HFFc6 (cell line): ENCODE measurements at places on chromosomes 13 and 19. TPM values are rescaled to one million over a fixed set of nuclear protein-coding genes. Genes with fewer than 3 reads are reported as not detected.

GRCh38 chr19:18543814-18544475, 572 bp upstream of the FKBP8 start:
- H3K27me3 ChIP-seq = peaks cover 3% of the 10 kb centered on the region
- peaks cover 25% of the 10 kb centered on the region for H3K4me1 ChIP-seq
- DNase-seq = peak; percentile 52
- peak overlapping the region; percentile 85 for H3K4me3 ChIP-seq
- H3K27ac ChIP-seq = peak overlapping the region; percentile 77

DNA sequence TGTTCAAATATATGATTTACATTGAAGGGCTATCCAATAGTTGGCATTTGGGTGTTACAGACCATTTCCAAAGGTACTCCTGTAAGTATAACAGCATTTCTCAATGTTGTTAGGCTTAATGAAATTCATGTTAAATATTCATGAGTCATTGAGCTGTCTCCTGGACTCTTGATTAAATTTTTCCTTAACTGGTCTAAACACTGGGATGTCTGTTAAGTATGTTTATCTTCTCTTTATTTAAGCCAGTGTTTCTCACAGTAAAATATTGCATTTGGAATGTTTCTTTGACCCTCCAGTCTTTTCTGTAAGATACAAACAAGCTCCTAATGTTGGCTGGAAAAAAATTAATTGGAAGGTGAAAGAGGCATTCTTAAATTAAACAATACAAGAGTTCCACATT, 402.5 kb upstream of the HTR2A start:
- no peak overlapping the region for H3K4me3 ChIP-seq
- no peaks in the 10 kb centered on the region for H3K27me3 ChIP-seq
- no peaks in the 10 kb centered on the region for H3K36me3 ChIP-seq
- no peaks in the 10 kb centered on the region; the same call in 1 of the 2 replicates for H3K4me1 ChIP-seq
- no peak for DNase-seq

The LRRC63 gene
- not detected in 3 replicates for total RNA-seq

The KLK15 gene
- not detected in 3 replicates for total RNA-seq

DNA sequence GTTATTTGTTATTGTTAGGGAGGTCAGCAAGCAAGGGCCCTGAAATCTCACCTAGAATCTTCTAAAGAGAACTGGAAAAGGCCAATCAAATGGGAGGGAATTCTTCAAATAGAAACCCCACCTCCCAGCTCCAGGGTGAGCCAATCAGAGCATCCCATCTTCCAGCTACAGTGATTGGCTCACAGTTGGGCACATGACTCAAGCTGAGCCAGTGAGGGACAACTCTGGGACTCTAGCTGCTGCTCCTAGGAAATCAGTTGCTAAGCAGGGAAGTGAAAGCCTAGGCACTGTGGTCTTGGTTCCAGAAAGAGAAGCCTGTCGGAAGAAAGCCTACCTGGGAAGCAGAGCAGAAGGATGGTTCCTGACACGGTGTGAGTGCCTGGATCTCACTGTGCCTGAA, 13.4 kb downstream of the TM6SF2 start:
- H3K4me3 ChIP-seq = no peak overlapping the region
- no peak for DNase-seq
- no peaks in the 10 kb centered on the region for H3K36me3 ChIP-seq
- H3K27ac ChIP-seq = no peak overlapping the region

DNA sequence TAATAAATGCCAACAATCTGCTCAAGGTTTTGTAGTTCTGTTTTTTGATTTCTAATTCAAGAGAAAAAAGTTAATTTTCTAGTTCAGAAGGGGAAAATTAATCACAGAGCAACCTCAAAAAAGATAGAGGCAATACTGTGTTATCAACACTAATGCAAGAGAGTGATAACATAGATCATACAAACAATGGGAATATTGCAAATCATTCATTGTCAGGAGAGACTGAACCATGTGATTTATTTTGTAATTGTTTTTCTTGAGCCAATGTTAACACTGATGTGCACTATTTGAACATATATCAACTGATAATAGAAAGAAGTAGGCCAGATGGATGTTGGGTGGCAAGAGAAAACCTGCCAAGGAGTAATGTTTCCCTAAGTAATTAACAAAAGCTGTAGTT, 19.9 kb downstream of the PCDH9 start:
- H3K4me1 ChIP-seq = no peaks in the 10 kb centered on the region
- H3K27ac ChIP-seq = no peak overlapping the region
- H3K4me3 ChIP-seq = no peak overlapping the region
- no peaks in the 10 kb centered on the region for H3K27me3 ChIP-seq
- no peaks in the 10 kb centered on the region for H3K36me3 ChIP-seq

The OR7A17 gene
- not detected in 3 replicates for total RNA-seq

DNA sequence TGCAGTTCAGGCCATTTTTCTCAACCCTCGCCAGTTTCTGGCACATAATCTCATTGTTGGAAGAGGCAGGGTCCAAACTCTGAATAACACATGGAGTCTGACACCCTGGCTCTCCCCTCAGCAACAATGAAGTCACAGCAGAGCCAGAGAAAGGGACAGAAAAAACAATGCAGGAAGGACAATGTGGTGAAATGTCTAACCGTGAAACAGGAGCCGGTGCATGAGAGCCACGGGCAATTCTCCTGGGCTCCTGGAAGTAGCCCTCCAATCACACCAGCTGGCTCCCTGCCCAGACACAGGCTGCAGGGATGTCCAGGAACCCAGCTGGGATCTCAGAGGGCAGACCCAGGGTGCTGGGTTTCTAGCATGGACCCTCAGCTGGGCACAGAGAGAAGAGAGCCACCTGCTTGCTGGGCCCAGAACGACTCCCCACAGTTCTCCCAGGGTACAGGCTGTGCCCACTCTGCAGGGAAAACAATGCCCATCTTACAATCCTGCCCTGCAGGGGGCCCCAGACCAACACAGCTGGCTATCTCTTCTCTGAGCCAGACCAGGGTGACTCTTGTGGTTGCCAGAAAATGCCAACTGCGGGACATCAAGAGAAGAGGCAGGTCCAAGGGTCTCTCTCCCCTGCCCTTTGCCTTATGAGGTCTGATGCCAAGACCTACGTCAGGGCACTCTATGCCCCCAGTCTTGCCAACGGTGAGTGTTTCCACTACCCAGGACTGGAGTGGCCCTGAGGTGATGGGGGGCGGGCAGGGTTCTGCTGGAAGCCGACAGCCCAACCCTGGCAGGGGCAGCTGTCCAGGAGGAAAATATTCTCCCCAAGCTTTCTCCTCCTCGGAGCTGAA, 64.5 kb downstream of the CEBPG start:
- peaks cover 4% of the 10 kb centered on the region; the same call in 1 of the 2 replicates for H3K4me1 ChIP-seq
- DNase-seq = no peak
- H3K36me3 ChIP-seq = 0 out of 2 replicates have a peak, but pooled peaks cover 4% of the 10 kb centered on the region
- H3K4me3 ChIP-seq = no peak overlapping the region

The TNNT1 gene
- 3.5 to 8.1 TPM (median 6.1 TPM) in 3 replicates for total RNA-seq

The F2RL3 gene
- total RNA-seq = not detected in 3 replicates

GRCh38 chr13:40550130-40550529, 116.3 kb downstream of the FOXO1 start:
- peaks cover 5% of the 10 kb centered on the region; the same call in 1 of the 2 replicates for H3K27me3 ChIP-seq
- no peaks in the 10 kb centered on the region for H3K36me3 ChIP-seq
- no peak overlapping the region for H3K4me3 ChIP-seq

GRCh38 chr19:47518139-47518538, 3.3 kb upstream of the NAPA start:
- H3K4me3 ChIP-seq = no peak overlapping the region
- H3K4me1 ChIP-seq = peaks cover 23% of the 10 kb centered on the region
- DNase-seq = no peak
- peaks cover 25% of the 10 kb centered on the region for H3K27me3 ChIP-seq
- H3K27ac ChIP-seq = no peak overlapping the region

The FLT1 gene
- total RNA-seq = 81.1 to 118 TPM (median 109 TPM) in 3 replicates
